Stimulated activated CD4-positive, alpha-beta T cell treated with anti-CD3 and anti-CD28 coated beads, Interleukin-12 subunit alpha, Interleukin-12 subunit beta, amount 100 ng/mL, for 24 hours (primary cell): ENCODE measurements at places on chromosomes 3 and 15.
A peak's percentile ranks its signal among the peaks of the same experiment; 100 is the strongest.

- no peak for DNase-seq
Measured at GRCh38 chr3:69292959-69293574, 92.8 kb downstream of the FRMD4B start.

GRCh38 chr15:50134524-50135024 is 15.5 kb upstream of the ATP8B4 start:
- no peak for DNase-seq

- no peak for DNase-seq
Measured at GRCh38 chr3:8996681-8997121, 33.4 kb upstream of the RAD18 start.

GRCh38 chr3:160098261-160098908 is 109.8 kb downstream of the IL12A start:
- no peak for DNase-seq

DNA sequence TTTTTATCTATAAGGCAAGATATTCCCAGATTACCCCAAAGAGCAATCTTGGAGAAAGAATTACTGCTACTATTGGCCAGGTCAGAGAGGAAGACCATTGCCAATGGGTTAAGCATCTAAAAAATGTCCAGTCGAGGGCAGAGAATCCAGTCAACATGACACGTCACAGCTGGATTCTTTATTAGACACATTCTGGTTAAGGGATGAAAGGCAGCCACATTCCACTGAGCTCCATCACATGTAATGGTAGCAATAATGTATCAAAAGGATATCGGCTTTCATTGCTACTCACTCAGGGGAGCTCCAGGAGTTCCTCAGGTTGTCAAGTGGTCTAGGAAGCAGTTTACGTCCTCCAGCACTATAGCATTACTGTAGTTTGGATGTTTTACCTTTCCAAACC is 421.1 kb downstream of the PLOD2 start:
- no peak for DNase-seq

DNA sequence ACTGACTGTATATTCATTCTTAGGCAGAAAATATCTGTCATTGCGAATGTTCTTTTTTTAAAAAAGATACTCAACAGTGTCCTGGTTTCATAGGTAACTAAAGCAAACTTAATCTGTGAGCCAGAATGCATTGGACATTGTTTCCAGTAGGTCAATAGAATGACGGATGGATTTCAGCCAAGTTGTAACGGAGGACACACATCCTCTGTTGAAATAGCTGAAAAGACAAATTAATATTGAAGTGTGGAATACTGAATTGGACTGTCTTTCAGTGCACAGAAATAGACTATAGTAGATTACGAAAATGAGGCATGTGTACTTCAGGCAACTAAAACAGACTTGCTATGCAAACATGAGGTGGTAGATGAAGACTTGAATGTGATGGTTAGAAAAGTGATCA is 461.6 kb downstream of the WDR72 start:
- DNase-seq, result no peak

GRCh38 chr3:157159762-157160657 is at the start of gene CCNL1:
Gene CCNL1 (minus strand): TSS chr3:157160147. CDS start chr3:157160094, 53 bp downstream.
- peak; percentile 90 for DNase-seq

- no peak for DNase-seq
Measured at GRCh38 chr3:184780981-184781515, 30.9 kb upstream of the VPS8 start.

DNA sequence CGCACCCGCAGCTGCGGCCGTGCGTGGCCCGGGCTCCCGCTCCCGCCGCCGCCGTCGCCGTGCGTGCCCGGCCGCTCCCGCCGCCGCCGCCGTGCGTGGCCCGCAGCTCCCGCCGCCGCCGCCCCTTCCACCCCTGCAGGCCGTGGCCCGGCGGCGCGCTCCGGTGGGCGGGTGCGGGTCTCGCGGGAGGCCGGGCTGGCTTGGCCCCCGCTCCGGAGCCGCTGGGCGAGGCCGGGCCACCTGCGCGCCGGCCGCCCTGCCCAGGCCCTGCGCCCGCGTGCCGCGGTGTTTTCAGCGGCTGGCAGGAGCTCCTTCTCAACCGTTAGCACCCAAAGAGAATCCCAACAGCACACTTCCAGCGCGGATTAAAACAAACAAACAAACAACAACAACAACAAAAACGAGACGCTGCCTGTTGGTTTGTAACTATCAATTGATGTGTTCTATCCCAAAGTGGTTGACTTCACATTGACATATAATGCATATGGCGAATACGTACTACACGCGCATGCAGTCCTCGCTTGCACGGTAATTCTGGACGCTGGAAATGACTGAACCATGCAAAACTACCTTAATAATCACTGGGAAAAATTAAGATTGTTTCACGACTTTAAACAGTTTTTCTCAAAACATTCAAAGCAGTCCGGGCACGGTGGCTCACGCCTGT is 113.7 kb upstream of the GOLGA8J start:
- no peak for DNase-seq

- DNase-seq, result no peak
Measured at GRCh38 chr15:73318463-73319351, 50.1 kb downstream of the HCN4 start.

DNA sequence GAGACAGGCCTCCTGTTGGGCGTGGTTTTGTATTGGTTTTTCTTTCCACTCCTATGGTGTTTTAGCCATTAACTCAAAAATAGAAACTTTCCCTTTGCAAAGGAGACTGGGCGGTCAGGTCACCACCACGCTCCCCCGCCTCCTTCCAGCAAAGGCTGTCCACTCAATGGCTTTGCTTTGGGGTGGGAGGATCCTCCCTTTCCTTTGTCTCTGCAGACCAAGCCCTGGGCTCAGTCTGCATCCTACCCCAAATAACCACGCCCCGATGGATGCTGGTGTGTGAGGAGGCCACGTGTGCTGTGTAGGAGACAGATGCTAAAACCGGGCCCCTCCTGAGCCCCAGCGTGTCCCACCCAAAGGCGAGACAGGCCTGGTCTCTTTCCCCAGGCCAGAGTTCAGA is 68.5 kb downstream of the GRIP2 start:
- no peak for DNase-seq

DNA sequence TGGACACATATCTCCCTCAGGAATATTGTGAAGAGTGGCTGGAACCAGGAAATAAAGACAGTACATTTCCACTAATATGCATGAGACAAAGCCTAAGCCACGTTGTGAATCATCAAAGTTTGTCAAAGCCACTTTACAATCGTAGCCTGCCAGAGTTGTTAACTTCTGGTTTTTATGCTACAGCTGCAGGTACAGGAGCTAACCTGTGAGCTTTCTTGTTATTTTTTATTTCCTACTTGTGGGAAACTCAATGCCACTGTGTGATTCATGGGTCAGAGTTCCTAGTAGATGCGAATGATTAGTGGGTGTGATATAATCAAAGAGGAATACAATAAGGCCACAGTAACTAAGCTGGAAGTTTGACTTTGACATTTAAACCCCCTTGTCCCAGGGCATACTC is 44.4 kb upstream of the TEX9 start:
- no peak for DNase-seq

DNA sequence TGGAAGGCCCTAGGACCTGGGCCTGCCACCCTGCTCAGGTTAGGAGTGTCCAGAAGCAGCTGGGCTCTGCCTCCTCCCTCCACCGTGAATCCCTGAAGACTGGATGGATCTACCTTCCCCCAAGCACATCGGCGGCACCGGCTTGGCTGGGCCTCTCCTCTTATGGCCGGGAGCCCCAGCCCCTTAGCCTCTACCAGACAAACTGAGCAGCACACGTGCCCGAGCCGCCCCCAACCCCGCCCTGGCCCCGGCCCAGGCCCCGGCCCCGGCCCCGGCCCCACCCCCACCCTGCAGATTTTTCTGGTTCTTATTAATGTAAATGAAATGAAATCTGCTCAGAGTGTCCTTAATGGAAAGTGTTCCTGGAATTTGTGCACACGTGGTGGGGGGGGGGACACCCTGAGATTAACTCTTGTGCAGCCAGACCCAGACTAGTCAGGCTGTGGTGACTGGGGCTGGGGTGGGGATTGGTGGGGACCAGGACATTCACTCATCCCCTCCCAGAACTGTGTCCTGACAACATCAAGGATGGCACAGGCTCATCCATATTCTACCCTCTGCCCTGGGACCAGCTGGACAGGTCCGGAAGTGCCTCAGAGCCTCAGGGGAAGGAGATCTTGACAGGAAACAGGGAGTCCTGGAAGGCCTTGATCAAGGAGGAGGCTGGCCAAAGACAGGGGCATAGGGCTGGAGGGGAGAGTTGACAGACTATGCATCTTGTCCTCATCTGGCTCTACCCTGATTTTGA is 30.9 kb upstream of the SEMA3F start:
- no peak for DNase-seq

DNA sequence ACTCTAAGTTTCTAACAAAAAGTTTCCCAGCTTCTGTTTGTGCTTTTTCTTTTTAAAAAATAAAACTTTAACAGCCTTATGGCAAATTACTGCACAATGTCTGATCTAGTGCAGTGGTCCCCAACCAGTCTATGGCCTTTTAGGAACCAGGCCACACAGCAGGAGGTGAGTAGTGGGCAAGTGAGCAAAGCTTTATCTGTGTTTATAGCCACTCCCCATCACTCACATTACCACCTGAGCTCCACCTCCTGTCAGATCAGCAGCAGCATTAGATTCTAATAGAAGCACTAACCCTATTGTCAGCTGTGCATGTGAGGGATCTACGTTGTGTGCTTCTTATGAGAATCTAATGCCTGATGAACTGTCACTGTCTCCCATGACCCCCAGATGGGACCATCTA is 5.6 kb downstream of the MKRN2 start:
- DNase-seq, result no peak

- DNase-seq, result no peak
Measured at GRCh38 chr3:43217633-43218032, 68.7 kb upstream of the SNRK start.

DNA sequence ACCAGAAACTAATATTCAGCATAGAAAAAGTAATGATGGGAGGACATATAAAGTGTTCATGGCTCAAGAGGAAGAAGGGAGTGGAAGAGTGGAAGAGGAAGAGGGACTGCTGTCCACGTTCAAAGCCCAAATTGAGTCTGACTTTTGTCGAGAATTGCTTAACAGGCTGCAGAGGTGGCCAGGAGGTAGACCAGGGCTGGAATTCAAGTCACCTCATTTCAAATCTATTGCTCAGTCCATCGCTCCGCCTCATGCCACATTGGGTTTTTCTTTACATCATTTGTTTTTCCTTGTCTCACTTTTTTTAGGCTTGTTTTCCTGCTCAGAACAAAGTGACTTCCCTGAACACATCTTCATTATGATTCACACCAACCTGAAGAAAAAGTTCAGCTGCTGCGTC is 97.0 kb downstream of the RPL39L start:
- DNase-seq, result no peak

GRCh38 chr3:143637133-143637532 is 211.1 kb downstream of the SLC9A9 start:
- no peak for DNase-seq

GRCh38 chr3:23706111-23706510 is 99.6 kb upstream of the UBE2E1 start:
- no peak for DNase-seq

DNA sequence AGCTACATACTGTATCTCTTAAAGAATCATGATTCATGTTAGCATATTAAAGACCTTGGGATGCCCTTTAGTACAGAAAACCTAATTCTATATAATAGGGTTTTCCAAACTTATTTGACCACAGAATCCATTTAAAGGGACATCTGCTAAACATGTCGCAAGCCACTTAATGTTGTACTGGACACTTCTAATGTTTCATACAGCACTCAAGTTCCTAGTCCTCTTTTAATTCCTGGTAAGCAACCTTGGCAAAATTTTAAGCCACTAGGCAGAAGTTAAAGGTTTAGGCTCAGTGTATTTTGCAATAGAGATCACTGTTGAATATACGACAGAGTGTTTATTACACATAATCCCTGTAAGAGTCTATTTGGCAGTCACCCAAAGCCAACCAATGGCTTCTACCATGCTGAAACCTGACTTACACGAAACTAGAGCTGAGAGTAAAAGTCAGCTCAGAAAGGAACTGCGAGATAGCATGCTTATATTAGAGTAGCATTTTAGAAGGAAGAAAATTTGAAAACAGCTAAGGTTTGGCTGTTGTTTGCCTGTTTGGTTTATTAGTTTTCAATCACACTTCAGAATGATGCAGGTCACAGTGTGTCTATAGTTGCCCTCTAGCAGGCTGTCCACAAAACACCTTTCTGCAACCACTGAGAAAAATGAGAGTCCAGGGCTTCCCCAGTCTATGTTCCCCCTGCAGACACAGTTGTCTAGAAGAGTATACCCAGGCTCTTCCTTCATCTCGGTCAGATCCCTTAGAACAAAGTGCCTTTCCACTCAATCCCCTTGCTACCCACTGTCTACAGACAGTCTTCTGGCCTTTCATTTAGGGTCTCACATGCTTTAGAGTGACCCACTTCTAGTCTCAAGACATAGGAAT is 104.4 kb downstream of the FMN1 start:
- DNase-seq, result no peak

- DNase-seq, result no peak
Measured at GRCh38 chr3:115999001-115999585, 375.8 kb downstream of the GAP43 start.

DNA sequence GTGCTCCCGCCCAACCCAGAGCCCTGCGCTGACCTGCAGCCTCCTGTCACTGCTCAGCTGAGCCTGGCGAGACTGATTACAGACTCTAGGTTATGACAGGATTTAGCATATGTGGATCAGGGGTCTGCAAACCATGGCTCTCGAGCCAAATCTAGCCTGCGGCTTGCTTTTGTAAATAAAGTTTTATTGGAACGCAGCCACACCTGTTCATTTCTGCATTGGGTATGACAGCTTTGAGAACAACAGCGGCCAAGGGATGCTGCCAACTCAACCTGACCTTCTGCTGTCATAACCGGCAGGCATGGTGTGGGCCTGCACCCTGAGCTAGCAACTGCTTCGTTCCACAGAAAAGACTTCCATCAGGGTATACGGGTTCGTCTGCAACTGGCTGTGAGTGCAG is 50.5 kb upstream of the IQSEC1 start:
- DNase-seq, result no peak

DNA sequence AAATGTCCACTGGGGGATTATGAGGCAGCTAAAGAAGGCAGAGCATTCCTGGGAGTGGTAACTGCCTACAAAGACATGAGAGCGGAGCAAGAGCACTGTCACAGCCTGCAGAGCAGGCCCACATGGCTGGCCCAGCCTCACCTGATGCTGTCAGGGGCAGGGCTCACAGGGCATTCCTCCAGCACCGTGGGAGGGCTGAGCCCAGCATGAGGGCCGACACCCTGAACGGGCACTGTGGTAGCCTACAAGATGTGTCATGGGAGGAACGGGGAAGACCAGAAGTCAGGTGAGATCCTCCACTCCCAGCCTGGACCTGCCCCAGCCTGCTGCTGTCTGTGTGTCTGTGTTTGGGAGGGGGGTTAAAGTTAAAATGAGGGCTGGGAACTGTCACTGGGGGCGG is 30.1 kb downstream of the CCDC12 start:
- DNase-seq, result no peak

DNA sequence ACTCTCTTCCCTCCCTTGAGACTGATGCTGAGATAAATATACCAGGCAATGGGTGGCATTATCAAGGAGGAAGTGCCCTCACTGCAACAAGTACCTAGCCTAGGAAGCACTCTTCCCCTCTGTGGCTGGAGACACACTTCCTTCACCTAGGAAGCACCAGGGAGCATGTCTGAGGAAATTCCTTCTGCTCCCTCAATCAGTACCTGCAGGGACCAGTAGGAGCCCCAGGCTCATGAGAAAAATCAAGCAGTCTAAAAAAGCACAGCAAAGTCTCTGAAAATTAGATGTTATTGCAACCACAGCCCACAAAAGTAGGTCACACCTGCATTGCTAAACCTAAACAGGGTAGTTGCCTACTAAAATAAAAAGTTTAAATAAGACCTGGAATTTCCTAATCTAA is 78.2 kb upstream of the TRPM1 start:
- DNase-seq, result no peak
